ENCODE measurements at places on chromosomes 16 and 17.

GRCh38 chr16:12435730-12436129 lies 368.0 kb downstream of the CPPED1 start:
- no peak for DNase-seq

GRCh38 chr16:11155284-11155806 lies 100.7 kb downstream of the SOCS1 start:
- DNase-seq: no peak

GRCh38 chr17:60388742-60389141 lies 3.2 kb downstream of the USP32 start:
- DNase-seq: no peak

DNA sequence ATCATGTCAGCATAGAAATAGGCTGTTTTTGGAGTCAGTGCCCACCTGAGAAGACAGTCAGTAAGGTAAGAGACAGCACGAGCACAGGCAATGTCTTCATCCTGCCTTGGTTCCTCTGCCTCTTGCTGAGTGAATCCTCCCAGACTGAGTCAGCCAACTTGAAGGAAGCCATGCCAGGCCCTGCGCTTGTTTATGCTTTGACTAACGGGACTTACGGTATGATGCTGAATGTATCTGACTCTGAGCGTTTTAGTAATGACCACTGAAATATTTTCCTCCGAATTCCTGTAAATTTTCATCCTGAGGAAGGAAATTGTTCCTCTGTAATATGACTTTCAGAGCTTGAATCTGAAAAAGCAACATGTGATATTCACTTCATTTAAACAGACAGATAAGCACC lies 18.0 kb downstream of the C17orf67 start:
- no peak for DNase-seq

DNA sequence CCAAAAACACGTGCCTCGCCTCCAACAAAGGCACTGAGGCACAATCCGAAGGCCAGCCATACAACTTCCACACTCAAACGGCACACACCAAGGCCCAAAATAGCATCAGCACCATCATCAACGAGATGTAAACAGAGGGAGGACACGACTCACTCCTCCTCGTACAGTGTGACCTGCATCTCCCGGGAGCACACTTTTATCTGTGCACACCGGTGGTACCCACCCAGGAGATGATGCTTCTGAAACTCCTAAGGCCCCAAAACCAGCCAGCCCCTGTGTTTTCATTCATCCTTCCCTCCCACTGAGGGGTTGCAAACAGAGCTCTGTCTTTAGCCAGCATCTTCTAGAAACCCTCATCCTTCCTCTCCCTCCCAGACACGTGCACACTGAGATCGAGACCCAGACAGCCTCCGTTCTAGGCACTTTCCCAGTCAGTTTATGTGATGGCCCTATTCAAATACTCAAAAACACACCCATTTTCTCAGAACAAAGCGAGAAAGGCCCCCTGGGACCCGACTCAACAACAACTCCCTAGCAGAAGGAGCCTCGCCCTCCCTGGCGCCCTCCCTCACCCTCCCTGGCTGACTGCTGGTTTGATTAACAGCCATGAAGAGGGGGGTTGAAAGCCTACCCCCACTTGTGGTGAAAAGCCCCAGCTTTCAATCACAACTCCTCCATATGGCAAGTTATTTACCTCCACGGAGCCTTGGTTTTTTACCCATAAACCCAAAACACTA lies 76.3 kb downstream of the GAS7 start:
- DNase-seq: no peak

DNA sequence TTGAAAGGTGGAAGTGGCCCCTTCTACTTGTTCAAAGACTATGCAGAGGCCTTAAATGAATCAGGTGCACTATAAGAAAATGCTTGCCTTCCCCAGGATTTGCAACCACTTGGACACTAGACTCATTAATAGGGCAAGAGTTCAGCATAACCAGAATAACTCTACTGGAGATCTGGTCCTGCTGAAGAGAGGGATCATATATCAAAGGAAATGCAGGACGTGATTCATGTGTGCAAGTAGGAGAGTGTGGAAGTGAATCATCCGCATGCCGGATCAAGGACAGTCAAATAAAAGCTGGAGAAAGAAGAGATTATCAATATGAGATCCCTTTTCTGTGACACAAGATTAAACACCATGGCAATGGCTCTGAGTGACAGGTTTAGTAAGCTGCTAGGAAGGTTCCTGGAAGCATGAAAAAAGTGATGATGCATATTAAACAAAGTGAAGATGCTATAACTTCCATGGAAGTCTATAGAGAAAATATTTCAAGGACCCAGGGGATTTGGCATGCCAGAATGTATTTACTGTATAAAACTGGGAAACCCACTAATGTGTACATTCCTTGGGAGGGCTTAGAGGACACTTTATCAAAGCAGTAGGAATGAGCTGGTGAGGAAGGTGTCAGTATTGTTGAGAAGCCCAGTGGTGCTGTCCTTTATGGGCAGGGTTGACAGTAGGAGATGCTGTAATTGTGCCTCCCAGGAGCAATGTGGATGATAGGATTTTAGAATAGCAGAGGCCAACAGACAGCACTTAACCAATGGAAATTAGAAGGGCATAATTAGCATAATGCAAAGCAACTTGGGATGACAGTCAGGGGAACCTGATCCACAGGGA lies 133.1 kb downstream of the ABCA8 start:
- no peak for DNase-seq

- no peak for DNase-seq
Measured at GRCh38 chr16:88733630-88734360, 27.5 kb downstream of the CTU2 start.
